Articular chondrocyte of knee joint (primary cell): ENCODE measurements at places on chromosomes 2 and 18. TPM values are rescaled to one million over a fixed set of nuclear protein-coding genes. Genes with fewer than 3 reads are reported as not detected.

The SERPINB13 gene
- not detected in 2 replicates for total RNA-seq

The DSG1 gene
- not detected in 2 replicates for total RNA-seq

The SPDYA gene
- total RNA-seq, result 0.86 and 1.3 TPM in 2 replicates

The VIT gene
- 13.5 and 16.2 TPM in 2 replicates for total RNA-seq

The LHCGR gene
- total RNA-seq, result 0.32 and 0.39 TPM in 2 replicates

The GYPC gene
- total RNA-seq, result 77.5 and 109 TPM in 2 replicates

The APCDD1 gene
- total RNA-seq, result 7.4 and 13.6 TPM in 2 replicates

The KCNE4 gene
- total RNA-seq, result 43.4 and 63.8 TPM in 2 replicates

The ABCG5 gene
- not detected in 2 replicates for total RNA-seq

The FBXO48 gene
- total RNA-seq, result 1.2 and 1.3 TPM in 2 replicates

The HOXD4 gene
- 1.6 and 3.1 TPM in 2 replicates for total RNA-seq
